ENCODE measurements at places on chromosomes 1 and 21. TPM values are rescaled to one million over a fixed set of nuclear protein-coding genes. Genes with fewer than 3 reads are reported as not detected.

TFF3 gene
- total RNA-seq = not detected

ASTN1 gene
- 66.6 TPM for total RNA-seq

UBE2U gene
- total RNA-seq = not detected

ZNF683 gene
- not detected for total RNA-seq

CADM3 gene
- total RNA-seq = 4.0 TPM

HPCA gene
- not detected for total RNA-seq

S100A4 gene
- 2.8 TPM for total RNA-seq

FCRLA gene
- not detected for total RNA-seq

HES4 gene
- total RNA-seq = 144 TPM

CIART gene
- 9.1 TPM for total RNA-seq

SLC9A1 gene
- 96.2 TPM for total RNA-seq

OR2L8 gene
- not detected for total RNA-seq

RHOU gene
- total RNA-seq = 10.2 TPM

BCAN gene
- 0.46 TPM for total RNA-seq

- peak overlapping the region; percentile 70 for H3K4me3 ChIP-seq
- no peak overlapping the region for H3K27ac ChIP-seq
- H3K4me1 ChIP-seq = peaks cover 65% of the 10 kb centered on the region
These were observed 2.2 kb upstream of the LIX1L start for GRCh38 chr1:145959957-145960467.

DNA sequence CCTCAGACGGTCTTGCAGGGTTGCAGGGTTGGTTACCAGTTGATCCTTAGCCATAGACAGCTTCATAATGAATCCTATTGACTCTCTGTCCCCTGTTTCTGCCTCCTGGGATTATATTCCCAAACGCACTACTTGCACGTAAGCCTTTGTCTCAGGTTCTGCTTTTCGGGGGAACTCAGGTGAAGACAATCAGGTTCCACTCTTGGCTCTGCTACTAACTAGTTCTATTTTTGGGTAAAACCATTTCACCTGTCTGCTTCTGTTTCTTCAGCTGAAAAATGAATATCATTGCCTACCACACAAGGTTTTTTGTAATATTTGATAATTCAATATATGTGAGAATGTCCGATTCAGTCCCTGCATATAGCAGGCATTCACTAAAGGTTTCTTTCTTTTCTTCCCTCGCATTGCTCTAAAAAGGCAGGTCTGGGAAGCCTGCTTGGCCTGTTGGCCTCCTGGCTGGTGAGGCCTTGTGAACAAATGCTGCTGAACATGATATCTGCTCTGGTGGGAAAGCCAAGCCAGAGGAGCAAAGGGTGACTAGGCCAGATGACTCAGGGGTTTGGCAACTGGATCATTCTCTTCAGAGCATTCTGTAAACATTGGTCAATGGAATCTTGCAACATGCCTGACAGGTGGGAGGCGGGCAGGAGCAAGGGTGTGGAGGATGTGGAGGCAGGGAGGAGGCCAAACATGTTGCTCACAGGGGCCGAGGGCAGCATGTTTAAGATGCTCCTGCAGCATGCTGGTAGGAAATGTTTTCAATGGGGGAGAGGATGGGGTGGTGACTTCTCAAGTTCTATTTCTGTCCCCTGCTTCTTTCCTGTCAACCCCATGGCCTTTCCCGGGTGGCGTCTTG lies 23.8 kb downstream of the IER5 start:
- H3K27me3 ChIP-seq = peaks cover 7% of the 10 kb centered on the region
- no peak for DNase-seq
- no peak overlapping the region for H3K4me3 ChIP-seq

- DNase-seq = no peak
- peaks cover 4% of the 10 kb centered on the region for H3K27me3 ChIP-seq
- no peak overlapping the region for H3K27ac ChIP-seq
- H3K4me1 ChIP-seq = peaks cover 9% of the 10 kb centered on the region
- H3K4me3 ChIP-seq = no peak overlapping the region
These were observed 7.3 kb downstream of the RUSC1 start for GRCh38 chr1:155327981-155328380.

DNA sequence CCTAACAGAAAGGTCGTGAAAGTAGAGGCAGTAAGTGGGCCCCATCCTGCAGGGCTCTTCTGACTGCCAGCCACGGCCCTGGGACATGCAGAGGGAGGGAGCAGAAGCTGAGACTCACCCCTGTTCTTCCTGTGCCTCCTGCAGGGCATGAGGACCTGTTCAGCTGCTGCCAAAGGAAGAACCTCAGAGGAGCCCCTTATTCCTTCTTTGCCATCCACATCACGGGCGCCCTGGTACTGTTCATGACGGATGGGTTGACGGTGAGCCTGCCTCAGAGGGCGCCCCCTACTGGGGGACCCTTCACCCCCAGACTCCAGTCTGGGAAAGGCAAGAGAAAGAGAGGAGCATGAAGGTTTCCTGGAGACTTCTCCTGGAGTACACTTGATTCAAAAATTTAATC lies 47.1 kb downstream of the ELK4 start:
- H3K36me3 ChIP-seq = no peaks in the 10 kb centered on the region
- peaks cover 34% of the 10 kb centered on the region for H3K4me1 ChIP-seq
- no peak overlapping the region for H3K4me3 ChIP-seq
- H3K27ac ChIP-seq = no peak overlapping the region

- H3K27ac ChIP-seq = no peak overlapping the region
- no peaks in the 10 kb centered on the region for H3K4me1 ChIP-seq
- no peak overlapping the region for H3K4me3 ChIP-seq
- DNase-seq = no peak
These were observed 46.9 kb upstream of the SMYD2 start for GRCh38 chr1:214233856-214234634.

DNA sequence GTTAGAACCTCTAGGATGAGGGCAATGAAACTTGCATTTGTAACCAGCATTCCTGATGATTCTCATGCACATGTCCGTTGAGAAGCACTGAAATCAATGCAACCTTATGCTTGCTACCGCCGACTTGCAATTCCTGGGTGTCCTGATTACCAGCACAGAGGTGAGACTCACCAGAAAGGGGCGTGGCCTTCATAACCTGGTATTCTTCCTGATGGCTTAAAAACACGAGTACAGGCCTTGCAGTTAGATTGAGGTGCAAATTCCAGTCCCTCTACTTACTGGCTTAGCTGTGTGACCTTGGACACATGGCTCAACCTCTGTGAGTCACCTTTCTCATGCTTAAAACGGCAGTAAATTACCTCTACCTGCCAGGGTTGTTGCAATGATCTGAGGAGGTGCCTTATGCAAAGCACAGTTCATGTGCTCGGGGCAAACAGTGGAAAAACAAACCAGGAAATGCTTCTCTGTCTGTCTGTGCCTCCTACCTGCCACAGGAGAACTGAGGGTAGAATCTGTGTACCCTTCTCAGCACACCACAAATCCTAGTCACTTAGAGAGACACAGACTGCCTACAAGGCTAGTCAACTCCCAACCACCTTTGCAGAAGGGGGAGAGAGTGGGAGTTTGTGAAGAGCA lies 39.1 kb upstream of the ECE1 start:
- peaks cover 18% of the 10 kb centered on the region for H3K27me3 ChIP-seq
- no peak overlapping the region for H3K4me3 ChIP-seq
- no peak for DNase-seq
- peaks cover 7% of the 10 kb centered on the region for H3K36me3 ChIP-seq
- H3K27ac ChIP-seq = no peak overlapping the region

GRCh38 chr1:78348496-78349284 lies 142.1 kb upstream of the PTGFR start:
- H3K27ac ChIP-seq = no peak overlapping the region
- H3K4me1 ChIP-seq = no peaks in the 10 kb centered on the region
- no peaks in the 10 kb centered on the region for H3K27me3 ChIP-seq
- no peak for DNase-seq

GRCh38 chr1:85661767-85662166 lies 46.5 kb downstream of the ZNHIT6 start:
- H3K27ac ChIP-seq = no peak overlapping the region
- no peak for DNase-seq
- H3K27me3 ChIP-seq = no peaks in the 10 kb centered on the region
- H3K4me3 ChIP-seq = no peak overlapping the region
- H3K36me3 ChIP-seq = no peaks in the 10 kb centered on the region
- no peaks in the 10 kb centered on the region for H3K4me1 ChIP-seq

GRCh38 chr1:209567698-209568175 lies 15.8 kb upstream of the CAMK1G start:
- H3K4me1 ChIP-seq = peaks cover 3% of the 10 kb centered on the region
- no peak overlapping the region for H3K27ac ChIP-seq
- peaks cover 8% of the 10 kb centered on the region for H3K27me3 ChIP-seq

DNA sequence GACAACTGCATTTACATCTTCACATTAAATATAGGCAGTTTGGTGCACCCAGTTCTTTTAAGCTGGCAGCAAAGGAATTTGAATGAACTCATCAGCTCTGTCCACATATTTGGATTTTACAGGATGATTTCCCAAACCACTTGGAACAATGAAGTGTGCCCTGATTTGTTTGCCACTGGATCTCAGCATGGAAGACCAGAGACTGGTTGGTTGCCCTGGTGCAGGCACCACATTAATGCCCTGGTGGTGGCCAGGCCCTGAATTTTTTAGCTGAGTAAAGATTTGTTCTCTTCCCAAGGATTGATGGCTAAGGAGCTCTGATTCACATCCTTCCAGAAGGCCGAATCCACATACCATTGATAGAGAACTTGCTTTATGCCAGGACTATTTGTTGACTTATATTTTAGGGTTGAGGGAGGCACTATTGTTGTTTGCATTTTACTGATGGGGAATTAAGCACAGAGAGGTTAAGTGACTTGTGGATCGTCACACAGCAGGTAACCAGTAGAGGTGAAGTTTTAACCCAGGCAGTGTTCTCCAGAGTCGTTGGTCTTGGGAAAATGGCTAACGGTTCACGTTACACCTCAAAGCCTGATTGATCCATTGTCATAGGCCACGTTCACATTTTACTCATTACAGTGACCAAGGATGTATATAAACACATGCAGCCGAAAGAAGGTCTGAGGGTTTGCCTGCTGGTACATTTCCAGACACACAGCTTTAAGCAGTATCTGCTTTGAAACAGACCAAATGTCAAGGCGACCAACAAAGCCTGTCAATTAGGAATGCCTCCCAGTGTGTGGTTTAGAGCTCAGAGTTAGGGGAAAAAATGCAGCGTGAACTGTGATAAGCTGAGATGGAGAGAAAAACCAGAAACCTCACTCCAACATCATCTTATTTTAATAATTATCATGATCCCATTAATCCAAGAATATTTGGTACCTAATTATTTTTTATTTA lies 50.7 kb downstream of the KAZN start:
- H3K27ac ChIP-seq = no peak overlapping the region
- H3K27me3 ChIP-seq = peaks cover 2% of the 10 kb centered on the region
- peaks cover 3% of the 10 kb centered on the region for H3K36me3 ChIP-seq
- no peak for DNase-seq
- peaks cover 4% of the 10 kb centered on the region for H3K4me1 ChIP-seq
- H3K4me3 ChIP-seq = no peak overlapping the region

- no peak overlapping the region for H3K27ac ChIP-seq
- peaks cover 8% of the 10 kb centered on the region for H3K4me1 ChIP-seq
- no peak for DNase-seq
- no peaks in the 10 kb centered on the region for H3K27me3 ChIP-seq
These were observed 402.9 kb downstream of the PTPRU start for GRCh38 chr1:29639156-29639736.

DNA sequence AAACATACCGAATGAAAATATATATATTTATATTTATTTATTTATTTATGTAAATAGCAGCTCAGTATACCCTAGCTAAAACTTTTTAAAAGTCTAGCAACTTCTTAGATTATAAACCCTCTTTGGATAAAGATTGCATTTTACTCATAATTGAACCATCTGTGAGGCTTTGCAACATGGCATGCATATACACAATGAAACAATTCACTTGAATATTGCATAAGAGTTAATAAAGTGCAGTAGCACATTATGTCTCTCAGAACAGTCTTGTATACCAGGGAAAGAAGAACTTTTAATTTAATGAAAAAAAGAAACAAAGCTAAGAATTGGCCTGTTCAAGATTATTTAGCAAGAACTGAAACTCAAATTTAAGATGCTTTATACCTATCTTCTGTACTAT lies 1363.9 kb upstream of the ADGRL2 start:
- H3K36me3 ChIP-seq = no peaks in the 10 kb centered on the region
- no peaks in the 10 kb centered on the region for H3K27me3 ChIP-seq
- H3K4me3 ChIP-seq = no peak overlapping the region
- no peak for DNase-seq
- H3K4me1 ChIP-seq = peaks cover 19% of the 10 kb centered on the region

DNA sequence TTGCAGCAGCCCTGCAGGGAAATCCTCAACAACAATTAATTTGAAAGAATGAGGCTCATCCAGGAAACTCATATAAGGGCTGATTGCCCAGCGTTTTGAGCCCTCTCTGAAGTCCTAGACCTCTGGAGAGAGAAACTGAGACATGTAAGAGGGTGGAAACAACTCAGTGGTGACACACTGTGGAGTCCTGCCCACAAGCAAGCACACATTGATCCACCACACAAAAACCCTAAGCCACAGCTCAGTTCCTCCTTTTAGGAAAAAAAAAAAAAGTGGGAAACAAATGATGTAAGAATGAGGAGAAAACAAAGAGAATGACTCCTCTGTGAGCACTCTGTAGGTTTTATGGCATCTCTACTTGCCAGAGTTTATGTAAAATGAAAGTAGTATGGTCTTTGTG lies 22.9 kb upstream of the PLA2G5 start:
- no peak overlapping the region for H3K4me3 ChIP-seq
- H3K36me3 ChIP-seq = peaks cover 4% of the 10 kb centered on the region
- no peak overlapping the region for H3K27ac ChIP-seq
- H3K27me3 ChIP-seq = no peaks in the 10 kb centered on the region
- H3K4me1 ChIP-seq = no peaks in the 10 kb centered on the region
- DNase-seq = no peak
